Germinal center (tissue), 1 donor: ENCODE measurements at places on chromosomes 16 and 17.

GRCh38 chr17:44581868-44582267 lies 24.6 kb downstream of the FZD2 start:
- DNase-seq = peak; percentile 32

DNA sequence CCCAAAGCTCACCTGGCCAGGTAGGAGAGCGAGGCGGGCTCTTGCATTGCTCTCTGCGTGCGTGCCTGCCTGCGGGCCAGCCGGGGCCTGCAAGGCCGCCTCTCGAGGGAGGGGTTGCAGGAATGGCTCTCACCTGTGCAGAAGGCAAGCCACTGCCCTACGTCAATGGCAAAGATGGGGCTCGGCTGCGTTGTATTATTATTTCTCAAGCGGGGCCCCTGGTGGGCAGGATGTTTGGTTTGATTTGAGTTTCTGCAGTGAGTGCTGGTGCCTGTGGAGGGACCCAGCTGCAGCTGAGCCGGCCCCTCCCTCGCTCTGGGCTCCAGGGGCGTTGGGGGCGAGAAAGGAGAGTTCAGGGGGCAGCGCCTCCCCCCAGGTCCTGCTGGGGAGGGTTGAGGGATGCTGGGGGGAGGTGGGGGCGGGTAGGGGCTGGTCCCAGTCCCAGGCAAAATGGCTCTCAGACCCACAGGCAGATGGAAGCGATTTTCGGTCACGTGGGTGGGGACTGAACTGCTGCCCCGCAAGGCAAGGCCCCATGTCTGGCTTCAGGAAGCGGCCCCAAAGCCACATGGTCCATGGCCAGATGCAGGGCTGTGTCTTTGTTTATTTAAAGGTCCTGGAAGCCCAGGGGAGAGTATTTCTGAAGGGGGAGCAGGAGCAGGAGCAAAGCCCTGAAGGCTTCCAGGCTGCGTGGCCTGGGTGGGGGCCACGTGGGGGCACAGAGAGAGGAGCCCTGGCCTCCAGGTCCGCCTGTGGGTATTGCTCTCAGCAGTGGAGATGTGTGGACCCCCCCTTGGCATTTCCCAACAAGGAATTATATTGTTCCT lies 338.8 kb downstream of the SEC14L1 start:
- DNase-seq = no peak

DNA sequence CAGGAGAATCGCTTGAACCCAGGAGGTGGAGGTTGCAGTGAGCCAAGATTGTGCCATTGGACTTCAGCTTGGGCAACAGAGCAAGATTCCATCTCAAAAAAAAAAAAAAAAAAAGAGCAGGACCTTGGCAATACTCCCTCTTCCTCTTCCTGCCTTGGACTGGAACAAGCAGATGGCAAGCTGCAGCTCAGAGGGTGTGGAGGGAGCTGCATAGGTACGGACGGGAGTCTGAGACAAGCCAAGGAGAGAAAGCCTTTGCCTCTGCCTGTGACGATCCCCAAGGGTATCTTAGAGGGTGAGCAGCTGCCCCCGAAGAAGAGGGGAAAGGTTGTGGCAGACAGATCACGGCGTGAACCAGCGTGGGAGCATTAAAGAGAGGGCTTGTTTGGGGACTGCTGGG lies 109.2 kb downstream of the AIPL1 start:
- DNase-seq = no peak

GRCh38 chr17:21263376-21263775 lies 10.2 kb upstream of the NATD1 start:
- no peak for DNase-seq

- no peak for DNase-seq
Observed at GRCh38 chr17:32777436-32777835, 99.5 kb downstream of the MYO1D start.

DNA sequence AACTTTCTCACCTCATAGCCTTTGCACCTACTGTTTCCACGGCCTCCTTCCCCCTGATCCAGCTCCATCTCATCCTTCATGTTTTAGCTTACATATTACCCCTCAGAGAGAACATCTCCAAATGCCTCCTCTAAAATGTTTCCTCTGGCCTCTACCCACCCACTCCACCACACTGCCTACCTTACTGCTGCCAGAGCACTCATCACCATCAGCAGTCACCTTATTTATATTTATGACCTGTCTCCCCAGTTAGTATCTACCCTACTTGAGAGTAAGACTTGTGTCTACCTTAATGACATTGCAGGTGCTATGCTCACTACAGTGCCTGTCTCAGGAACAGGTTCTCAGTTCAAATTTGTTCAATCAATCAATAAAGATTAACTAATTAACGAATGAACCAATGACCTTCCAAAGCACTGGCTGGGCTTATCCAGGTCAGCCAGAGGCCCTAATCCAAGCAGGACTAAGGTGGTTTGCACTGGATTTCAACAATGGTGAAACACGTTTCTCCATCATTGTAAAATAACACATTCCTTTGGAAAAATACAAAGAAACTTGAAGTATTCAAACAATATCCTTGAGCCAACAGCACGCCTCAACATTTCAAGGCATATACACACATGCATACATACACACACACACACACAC lies 41.1 kb downstream of the AMFR start:
- no peak for DNase-seq

DNA sequence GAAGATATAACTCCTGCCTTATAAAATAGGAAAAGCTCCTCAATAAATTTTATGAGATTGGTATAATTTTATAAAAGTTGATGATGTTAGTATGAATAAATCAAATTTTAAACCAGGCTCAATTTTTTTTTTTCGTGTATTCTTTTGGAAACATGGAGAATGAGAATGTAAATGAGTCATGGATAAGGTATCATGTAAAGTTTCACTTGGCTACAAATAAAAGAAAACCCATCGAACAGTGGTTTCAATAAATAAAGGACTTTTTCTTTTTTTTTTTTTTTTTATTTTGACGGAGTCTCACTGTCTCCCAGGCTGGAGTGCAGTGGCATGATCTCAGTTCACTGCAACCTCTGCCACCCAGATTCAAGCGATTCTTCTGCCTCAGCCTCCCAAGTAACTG lies 67.3 kb downstream of the PHKB start:
- DNase-seq = no peak

DNA sequence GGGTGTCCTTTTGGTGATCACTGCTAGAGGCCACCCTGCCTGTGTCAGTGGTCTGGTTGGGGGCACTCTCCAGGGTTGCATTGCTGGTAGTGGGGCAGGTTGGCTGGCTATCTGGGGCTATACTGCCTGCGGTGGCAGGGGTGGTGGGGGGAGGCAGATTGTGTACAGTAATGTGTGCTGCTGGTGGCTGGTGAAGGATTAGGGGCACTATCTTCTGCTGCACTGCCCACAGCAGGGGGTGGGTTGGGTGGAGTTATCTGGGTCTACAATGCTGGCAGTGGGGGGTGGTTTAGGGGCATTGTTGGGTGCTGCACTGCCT lies 204.0 kb upstream of the WSB1 start:
- DNase-seq = no peak

- DNase-seq = no peak
Observed at GRCh38 chr17:79276821-79277220, 202.2 kb downstream of the ENGASE start.

GRCh38 chr16:11093572-11094074 lies 149.3 kb downstream of the CLEC16A start:
- DNase-seq = peak; percentile 34

DNA sequence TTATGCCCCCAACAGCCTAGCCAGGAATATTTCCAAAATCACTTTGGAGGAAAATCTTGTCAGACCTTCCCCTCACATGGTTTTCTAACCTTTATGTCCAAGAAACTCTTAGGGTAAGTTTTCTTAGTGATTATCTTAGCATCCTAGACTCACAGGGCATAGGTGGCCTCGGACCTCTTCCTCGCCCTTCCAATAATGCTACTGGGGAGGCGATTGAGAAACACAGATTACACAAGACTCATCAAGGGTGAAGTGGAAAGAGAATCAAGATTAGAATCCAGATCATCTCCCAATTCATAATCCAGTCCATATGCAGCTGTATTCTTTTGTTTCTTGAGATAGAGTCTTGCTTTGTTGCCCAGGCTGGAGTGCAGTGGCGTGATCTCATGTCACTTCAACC lies 358.4 kb upstream of the CDH5 start:
- no peak for DNase-seq

- DNase-seq = no peak
Observed at GRCh38 chr17:43587647-43588046, 41.5 kb upstream of the ETV4 start.

DNA sequence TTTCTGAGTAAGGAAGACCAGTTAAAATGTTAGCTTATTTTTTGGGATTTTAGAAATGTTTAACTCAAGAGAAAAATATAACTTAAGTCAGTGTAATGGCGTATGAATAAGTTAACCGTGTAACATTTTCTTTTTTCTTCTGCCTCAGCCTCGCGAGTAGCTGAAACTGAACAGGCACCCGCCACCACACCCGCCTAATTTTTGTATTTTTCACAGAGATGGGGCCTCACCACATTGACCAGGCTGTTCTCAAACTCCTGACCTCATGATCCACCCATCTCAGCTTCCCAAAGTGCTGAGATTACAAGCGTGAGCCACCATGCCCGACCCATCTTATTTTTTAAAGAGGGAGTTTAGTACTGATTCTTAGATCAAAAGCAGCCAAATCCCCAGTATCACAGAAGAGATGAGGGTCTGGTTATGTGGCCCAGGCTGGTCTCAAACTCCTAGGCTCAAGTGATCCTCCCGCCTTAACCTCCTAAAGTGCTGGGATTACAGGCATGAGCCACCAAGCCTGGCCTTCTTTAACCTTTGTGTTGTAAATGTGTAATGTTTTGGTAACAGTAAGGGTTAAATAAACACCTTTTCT lies 16.8 kb downstream of the PITPNC1 start:
- DNase-seq = no peak

GRCh38 chr16:58756650-58757332 lies 22.7 kb upstream of the GOT2 start:
- no peak for DNase-seq

DNA sequence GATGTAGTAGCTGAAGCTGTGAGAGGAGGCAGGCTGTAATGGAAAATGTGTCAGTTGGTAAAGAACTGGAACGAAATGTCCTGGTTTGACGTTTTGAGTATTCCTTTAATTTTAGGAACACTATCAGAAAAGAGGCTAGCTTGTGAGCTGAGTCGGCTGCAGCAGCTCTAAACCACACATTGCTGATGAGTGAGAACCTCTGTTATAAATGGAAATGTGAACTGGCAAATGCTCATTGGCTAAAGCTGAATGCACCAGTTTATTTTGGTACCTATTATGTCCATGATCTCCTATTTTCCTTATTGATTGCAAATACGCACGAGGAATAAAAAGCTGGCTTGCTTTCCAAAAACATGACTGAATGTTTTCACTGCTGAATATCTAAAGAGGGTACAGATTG lies 11.0 kb upstream of the WIPI1 start:
- DNase-seq = no peak

- DNase-seq = no peak
Observed at GRCh38 chr16:3854750-3855541, 25.6 kb downstream of the CREBBP start.
